ENCODE measurements at places on chromosomes 6 and 20.

- H3K27ac ChIP-seq: no peak overlapping the region
- no peaks in the 10 kb centered on the region for H3K27me3 ChIP-seq
- peaks cover 13% of the 10 kb centered on the region for H3K4me1 ChIP-seq
- no peak for DNase-seq
Measured at GRCh38 chr6:129872586-129872985, 11.5 kb upstream of the TMEM244 start.

DNA sequence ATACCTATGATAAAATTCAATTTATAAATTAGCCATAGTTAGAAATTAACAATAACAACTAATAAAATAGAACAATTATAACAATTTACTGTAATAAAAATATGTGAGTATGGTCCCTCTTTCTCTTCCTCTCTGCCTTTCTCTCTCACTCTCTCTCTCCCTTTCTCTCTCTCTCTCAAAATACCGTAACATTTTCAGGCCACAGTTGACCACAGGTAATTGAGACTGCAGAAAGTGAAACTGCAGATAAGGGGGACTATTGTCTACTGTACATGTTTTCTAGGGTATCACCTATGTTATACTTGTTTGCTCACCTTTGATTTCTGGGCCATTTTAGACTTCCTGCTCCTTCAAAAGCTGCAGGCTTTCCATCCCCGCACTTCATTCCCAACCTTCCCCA, 46.8 kb downstream of the LY86 start:
- no peak overlapping the region for H3K4me3 ChIP-seq
- no peak overlapping the region for H3K27ac ChIP-seq
- DNase-seq: no peak
- no peaks in the 10 kb centered on the region for H3K27me3 ChIP-seq
- peaks cover 40% of the 10 kb centered on the region for H3K4me1 ChIP-seq
- peaks cover 66% of the 10 kb centered on the region for H3K36me3 ChIP-seq

DNA sequence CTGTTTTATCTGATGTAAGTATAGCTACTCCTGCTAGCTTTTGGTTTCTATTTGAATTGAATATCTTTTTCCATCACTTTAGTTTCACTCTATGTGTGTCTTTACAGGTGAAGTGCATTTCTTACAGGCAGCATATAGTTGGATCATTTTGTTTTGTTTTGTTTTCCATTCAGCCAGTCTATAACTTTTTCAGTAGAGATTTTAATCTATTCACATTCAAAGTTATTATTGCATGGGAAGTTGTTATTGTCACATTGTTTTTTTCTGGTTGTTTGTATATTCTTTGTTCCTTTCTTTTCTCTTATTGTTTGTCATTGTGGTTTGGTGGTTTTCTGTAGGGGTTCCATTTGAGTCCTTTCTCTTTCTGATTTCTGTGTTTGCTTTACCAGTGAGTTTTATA, 151.2 kb downstream of the PDE10A start:
- H3K27me3 ChIP-seq: no peaks in the 10 kb centered on the region
- no peak overlapping the region for H3K4me3 ChIP-seq

GRCh38 chr6:134575221-134575620, 257.3 kb upstream of the SGK1 start:
- no peak overlapping the region for H3K27ac ChIP-seq
- H3K36me3 ChIP-seq: peaks cover 7% of the 10 kb centered on the region
- H3K4me3 ChIP-seq: no peak overlapping the region
- no peak for DNase-seq
- H3K4me1 ChIP-seq: peaks cover 10% of the 10 kb centered on the region

DNA sequence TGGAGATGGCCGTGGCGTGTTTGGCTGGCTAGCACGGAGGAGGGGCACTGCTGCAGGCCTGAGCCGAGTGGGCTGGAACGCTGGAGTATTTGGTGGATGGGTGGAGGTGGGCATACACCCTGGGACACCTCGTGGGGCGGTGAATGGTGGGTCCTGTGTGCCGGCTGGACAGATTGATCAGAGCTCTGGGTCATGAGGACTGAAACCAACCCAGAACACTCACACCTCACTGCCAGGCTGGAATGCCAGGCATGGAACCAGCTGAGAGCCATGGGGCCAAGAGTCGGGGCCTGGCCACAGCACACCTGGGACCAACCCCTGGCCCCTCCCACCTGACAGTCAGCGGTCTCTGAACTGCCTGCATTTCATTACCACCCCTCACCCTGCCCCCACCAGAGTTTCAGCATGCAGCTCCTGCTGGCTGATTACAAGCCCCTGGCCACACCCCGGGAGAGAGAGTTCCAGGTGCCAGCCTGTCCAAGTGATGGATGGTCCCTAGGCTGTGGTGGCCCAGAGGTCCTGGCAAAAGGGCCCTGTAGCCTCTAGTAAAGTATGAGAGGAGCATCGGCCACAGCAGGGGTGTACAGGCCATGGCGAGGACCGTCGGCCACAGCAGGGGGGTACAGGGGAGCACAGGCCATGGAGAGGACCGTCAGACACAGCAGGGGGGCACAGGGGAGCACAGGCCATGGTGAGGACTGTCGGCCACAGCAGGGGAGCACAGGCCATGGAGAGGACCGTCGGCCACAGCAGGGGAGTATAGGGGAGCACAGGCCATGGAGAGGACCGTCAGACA, 3.3 kb downstream of the NPBWR2 start:
- peak; percentile 19 for DNase-seq
- H3K27ac ChIP-seq: no peak overlapping the region
- H3K36me3 ChIP-seq: no peaks in the 10 kb centered on the region
- H3K4me1 ChIP-seq: peaks cover 6% of the 10 kb centered on the region
- peaks cover 74% of the 10 kb centered on the region for H3K27me3 ChIP-seq
- H3K4me3 ChIP-seq: no peak overlapping the region

- H3K27ac ChIP-seq: no peak overlapping the region
- no peak for DNase-seq
- H3K36me3 ChIP-seq: no peaks in the 10 kb centered on the region
- no peaks in the 10 kb centered on the region for H3K27me3 ChIP-seq
- no peaks in the 10 kb centered on the region for H3K4me1 ChIP-seq
Measured at GRCh38 chr6:118344014-118344670, 204.0 kb upstream of the PLN start.

DNA sequence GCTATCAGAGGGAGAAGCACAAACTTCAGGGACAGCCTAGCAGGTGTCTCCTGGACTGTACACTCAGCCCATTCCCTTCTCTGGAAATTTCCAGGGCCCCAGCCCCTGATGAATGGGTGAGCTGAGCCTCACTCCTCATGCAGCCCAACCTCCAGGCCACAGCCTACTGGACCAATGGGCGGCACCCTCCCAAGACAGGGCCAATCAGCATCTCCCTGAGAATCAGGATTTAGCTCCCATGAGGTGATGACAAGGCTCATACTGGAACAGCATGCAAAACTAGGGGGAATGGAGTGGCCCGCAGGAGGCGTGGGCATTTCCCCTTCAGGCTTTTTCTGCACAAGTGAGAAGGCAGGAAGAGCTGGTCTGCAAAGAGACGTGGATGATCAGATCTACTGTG, 29.0 kb downstream of the NFATC2 start:
- peaks cover 89% of the 10 kb centered on the region for H3K4me1 ChIP-seq
- no peak overlapping the region for H3K4me3 ChIP-seq
- peaks cover 90% of the 10 kb centered on the region for H3K36me3 ChIP-seq
- no peaks in the 10 kb centered on the region for H3K27me3 ChIP-seq
- DNase-seq: no peak

- H3K36me3 ChIP-seq: no peaks in the 10 kb centered on the region
- H3K27me3 ChIP-seq: peaks cover 5% of the 10 kb centered on the region
- no peak overlapping the region for H3K27ac ChIP-seq
- H3K4me3 ChIP-seq: no peak overlapping the region
Measured at GRCh38 chr6:45979311-45979710, 36.3 kb downstream of the CLIC5 start.

DNA sequence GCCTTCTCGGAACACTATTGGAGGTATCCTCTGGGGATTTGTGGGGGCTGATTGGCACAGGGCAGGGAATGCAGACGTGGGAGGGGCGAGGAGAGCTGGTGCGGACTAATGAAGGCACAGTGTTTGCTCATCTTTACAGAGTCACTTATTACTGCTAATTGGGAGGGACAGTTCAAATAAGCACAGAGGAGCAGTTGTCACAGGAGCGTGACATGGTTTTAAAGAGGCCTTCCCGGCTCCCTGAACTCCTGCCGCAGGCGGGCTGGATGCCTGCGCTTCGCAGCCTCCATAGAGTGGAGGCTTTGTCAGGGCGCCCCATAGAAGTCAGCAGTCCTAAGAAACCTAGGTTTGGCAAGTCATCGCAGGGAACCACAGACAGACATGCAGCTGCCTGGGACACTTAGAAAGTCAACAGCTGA, 149.6 kb downstream of the LINC00237 start:
- no peaks in the 10 kb centered on the region for H3K4me1 ChIP-seq
- no peaks in the 10 kb centered on the region for H3K36me3 ChIP-seq
- H3K27me3 ChIP-seq: peaks cover 4% of the 10 kb centered on the region

DNA sequence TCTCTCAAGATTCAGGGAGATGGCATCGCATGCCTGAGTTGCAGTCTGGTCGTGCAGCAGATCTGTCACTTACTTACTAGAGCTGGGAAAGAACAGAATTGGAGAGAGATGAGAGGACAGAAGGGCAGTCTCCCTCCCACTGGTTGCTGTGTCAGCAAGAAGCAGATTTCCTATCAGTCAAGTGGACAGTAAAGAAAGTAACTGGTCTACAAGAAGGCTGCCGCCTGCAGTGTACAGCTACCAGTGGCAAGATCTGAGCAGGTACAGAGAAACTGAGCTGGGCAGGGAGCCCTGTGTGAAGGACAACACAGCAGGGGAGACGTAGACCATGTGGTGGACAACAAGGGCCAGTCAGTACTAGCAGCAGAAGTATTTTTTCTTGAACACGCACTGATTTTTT, 49.5 kb upstream of the PCSK2 start:
- H3K27me3 ChIP-seq: no peaks in the 10 kb centered on the region
- no peak overlapping the region for H3K4me3 ChIP-seq
- H3K4me1 ChIP-seq: no peaks in the 10 kb centered on the region
- DNase-seq: no peak

DNA sequence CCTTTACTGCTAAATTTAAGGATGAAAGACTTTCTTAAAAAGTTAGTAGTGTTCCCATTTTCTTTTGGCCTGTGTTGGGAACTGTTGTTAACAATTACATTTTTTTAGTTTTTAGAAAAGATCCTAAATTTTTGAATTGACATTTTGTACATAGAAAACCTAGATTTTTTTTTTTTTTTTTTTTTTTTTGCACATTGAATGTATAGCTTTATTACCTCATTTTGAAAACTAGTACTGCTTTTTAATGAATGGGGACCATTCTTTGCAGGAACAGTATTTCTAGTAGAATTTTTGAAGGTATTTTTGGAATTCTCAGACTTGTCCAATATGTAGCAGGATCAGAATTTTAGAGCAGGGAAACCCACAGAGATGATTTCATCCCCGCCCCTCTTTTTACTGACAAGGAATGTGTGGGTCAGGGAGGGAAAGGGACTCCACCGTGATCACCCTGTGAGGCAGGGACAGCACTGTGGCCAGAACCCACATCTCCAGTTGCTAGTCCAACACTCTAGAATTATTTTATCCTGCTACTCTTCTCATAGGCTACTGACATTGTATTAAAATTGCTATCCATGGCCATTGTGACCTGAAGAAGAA, 154.4 kb upstream of the SUPT3H start:
- H3K4me1 ChIP-seq: peaks cover 4% of the 10 kb centered on the region
- H3K27me3 ChIP-seq: no peaks in the 10 kb centered on the region
- H3K27ac ChIP-seq: no peak overlapping the region
- H3K4me3 ChIP-seq: no peak overlapping the region

DNA sequence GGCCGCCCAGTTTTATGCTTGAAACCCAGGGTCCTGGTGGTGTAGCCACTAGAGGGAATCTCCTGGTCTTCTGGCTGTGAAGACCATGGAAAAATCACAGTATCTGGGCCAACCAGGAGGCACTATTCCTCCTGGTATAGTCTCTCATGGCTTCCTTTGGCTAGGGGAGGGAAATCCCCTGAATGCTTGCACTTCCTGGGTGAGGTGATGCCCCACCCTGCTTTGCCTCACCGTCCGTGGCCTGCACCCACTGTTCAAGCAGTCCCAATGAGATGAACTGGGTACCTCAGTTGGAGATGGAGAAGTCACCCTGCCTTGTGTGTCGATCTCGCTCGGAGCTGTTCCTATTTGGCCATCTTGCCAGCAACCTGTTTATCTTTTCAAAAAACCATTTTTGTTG, 10.1 kb upstream of the ZNF337 start:
- peak; percentile 51 for DNase-seq
- H3K36me3 ChIP-seq: peaks cover 47% of the 10 kb centered on the region
- H3K27ac ChIP-seq: peak overlapping the region; percentile 65
- H3K27me3 ChIP-seq: peaks cover 4% of the 10 kb centered on the region
- no peak overlapping the region for H3K4me3 ChIP-seq

- no peak overlapping the region for H3K27ac ChIP-seq
- no peaks in the 10 kb centered on the region for H3K36me3 ChIP-seq
- H3K4me3 ChIP-seq: no peak overlapping the region
- no peak for DNase-seq
- H3K4me1 ChIP-seq: no peaks in the 10 kb centered on the region
Measured at GRCh38 chr6:47231151-47231550, 78.6 kb downstream of the TNFRSF21 start.

All from activated naive CD4-positive, alpha-beta T cell treated with anti-CD3 and anti-CD28 coated beads, Interleukin-2, amount 10 ng/mL, durations not matched to agents 7 days and 5 days (primary cell).